ENCODE measurements at places on chromosomes 7 and 10.

GRCh38 chr7:33973231-33974015, 68.1 kb downstream of the BMPER start:
- no peak for DNase-seq

GRCh38 chr10:16770670-16771069, 46.6 kb downstream of the RSU1 start:
- no peak for DNase-seq

GRCh38 chr10:72328829-72329204, 25.9 kb downstream of the DNAJB12 start:
- peak; percentile 46 for DNase-seq

DNA sequence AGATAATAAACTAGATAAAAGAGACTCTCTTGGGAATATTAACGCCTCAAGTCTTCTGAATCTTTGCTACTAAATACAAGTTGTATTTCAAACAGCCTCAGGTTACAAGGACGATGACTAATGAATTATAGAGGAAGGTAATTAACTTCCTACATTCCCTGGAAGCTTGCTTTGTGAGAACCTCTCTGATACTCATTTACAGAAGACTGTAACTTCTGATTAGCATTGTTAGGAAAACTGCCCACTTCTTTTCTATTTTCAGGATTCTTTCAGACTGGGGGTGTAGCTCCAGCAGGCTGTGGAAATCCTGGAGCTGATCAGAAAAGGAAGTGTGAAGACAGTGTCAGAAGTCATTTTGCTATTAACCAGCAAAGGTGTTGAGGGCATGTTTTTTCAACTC, 316.7 kb upstream of the NPSR1 start:
- no peak for DNase-seq

DNA sequence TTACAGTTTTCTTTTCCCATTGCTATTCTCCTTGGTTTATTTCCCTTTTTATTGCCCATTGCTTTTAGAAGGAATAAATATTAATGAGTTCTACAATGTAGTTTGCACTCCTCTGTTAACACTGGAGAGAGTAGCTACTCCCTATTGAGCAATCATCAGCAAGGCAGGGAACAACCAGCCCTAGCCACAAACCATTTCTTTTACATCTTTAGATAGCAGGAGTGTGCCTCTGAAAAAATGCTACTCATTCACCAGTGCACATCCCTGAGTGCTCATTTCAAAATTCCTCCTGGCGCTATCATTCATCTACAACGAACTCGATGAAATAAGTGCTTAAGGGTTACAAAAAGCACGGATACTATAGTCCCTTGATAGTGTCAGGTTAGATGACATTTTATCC, 252.9 kb downstream of the THSD7A start:
- DNase-seq: no peak

- DNase-seq: no peak
Measured at GRCh38 chr10:93208717-93209464, 135.2 kb downstream of the CYP26A1 start.

GRCh38 chr7:91191771-91192170, 72.5 kb upstream of the FZD1 start:
- no peak for DNase-seq
